ENCODE measurements at places on chromosomes 6 and 20.
A peak's percentile ranks its signal among the peaks of the same experiment; 100 is the strongest.

GRCh38 chr6:166430269-166430668 lies 47.5 kb upstream of the MPC1 start:
- DNase-seq, result no peak

GRCh38 chr6:117501722-117502121 lies 19.2 kb downstream of the DCBLD1 start:
- no peak for DNase-seq

GRCh38 chr6:111522393-111523020 lies 39.5 kb upstream of the REV3L start:
- DNase-seq, result peak; percentile 51

- DNase-seq, result no peak
Observed at GRCh38 chr6:2376429-2377355, 131.3 kb upstream of the GMDS start.

- no peak for DNase-seq
Observed at GRCh38 chr6:49142421-49143151, 320.5 kb downstream of the MMUT start.

GRCh38 chr20:64220891-64221527 lies 34.5 kb upstream of the PCMTD2 start:
- DNase-seq, result peak; percentile 58

- no peak for DNase-seq
Observed at GRCh38 chr6:16311763-16312162, 73.4 kb downstream of the GMPR start.

DNA sequence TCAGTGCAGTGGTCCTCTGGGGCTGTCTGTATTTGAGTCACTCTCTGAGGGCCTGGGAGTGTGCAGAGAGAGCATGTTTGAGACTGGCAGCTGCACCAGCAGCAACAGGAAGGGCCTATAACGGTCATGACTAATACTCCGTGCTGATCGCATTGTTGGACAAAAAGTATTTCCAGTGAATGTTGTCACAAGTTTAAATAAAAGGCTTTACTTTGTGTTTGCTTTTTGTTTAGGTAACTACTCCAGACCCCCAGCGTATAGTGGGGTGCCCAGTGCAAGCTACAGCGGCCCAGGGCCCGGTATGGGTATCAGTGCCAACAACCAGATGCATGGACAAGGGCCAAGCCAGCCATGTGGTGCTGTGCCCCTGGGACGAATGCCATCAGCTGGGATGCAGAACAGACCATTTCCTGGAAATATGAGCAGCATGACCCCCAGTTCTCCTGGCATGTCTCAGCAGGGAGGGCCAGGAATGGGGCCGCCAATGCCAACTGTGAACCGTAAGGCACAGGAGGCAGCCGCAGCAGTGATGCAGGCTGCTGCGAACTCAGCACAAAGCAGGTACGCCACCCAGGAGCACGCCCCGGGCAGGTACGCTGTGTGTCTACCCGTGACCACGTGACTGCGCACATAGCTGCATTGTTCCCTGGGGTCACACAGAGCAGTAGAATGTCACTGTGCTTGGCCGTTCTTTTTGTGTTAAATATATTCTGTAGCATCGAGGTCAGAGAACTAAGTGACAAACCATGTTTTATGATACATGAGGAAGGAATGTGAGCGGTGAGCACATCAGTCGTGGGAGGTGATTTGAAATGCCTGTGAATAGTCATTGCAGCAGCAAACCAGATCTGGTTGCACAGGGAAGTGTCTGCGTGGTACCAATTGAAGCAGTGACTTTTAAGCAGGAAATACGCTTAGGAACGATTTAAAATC lies 174.7 kb downstream of the TMEM242 start:
- DNase-seq, result no peak

GRCh38 chr6:5701174-5701573 lies 305.6 kb downstream of the NRN1 start:
- no peak for DNase-seq

- DNase-seq, result no peak
Observed at GRCh38 chr6:151566557-151566956, 72.7 kb downstream of the CCDC170 start.

- no peak for DNase-seq
Observed at GRCh38 chr20:63066506-63067265, 59.9 kb upstream of the BHLHE23 start.

DNA sequence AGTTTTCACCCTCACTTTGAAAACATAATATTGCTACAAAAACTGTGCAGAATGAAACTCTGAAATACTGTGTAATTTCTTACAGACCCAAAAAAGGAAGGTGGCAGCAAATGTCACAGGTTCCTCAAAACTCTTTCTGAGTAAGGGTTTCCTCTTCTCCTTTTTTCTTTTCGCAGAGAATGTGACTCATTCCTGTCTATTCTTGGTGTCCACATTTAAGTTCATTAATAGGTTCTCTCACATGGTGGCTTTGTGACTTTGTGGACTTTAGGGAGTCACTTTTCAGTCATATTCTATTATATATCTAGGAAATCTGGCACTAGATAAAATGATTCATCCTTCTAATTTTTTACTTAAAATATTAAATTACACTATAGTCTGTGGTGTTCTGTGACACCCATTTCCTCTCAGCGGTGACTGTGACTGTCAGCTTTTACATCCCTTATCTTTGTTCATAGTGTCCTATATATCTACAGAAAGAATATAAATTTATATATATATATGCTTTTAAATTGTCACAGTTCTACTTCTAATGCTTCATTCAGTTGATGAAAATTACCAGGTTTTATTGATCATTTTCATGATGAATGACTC lies 126.8 kb upstream of the HCRTR2 start:
- peak; percentile 50 for DNase-seq
